T follicular helper cell (primary cell): ENCODE measurements at places on chromosomes 6 and 20.

- no peak for DNase-seq
Observed at GRCh38 chr6:4291453-4292403, 156.4 kb upstream of the ECI2 start.

- DNase-seq = no peak
Observed at GRCh38 chr6:30931969-30932645, at the start of gene SFTA2. TSS of gene SFTA2 (minus strand) at chr6:30932170. CDS start at chr6:30932096, 74 bp downstream.

DNA sequence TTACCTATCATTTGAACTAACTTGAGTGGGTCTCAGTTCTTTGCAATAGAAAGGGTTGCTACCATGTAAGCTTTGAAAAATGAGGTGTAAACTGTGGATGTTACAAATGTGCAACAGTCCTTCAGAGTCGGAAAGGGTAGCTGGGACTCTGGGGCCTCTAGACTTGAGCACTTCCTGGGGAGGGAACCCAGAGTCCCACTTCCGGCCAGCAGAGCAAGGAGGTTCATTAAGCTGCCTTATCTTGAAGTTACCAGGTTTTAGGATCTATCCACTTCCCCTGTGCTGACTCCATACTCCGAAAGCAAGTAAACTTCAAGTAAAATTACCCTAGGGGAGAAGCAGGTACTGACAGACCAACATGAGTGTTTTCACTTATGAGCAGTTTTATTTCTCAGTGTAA, 9.4 kb downstream of the TRIM10 start:
- DNase-seq = no peak

DNA sequence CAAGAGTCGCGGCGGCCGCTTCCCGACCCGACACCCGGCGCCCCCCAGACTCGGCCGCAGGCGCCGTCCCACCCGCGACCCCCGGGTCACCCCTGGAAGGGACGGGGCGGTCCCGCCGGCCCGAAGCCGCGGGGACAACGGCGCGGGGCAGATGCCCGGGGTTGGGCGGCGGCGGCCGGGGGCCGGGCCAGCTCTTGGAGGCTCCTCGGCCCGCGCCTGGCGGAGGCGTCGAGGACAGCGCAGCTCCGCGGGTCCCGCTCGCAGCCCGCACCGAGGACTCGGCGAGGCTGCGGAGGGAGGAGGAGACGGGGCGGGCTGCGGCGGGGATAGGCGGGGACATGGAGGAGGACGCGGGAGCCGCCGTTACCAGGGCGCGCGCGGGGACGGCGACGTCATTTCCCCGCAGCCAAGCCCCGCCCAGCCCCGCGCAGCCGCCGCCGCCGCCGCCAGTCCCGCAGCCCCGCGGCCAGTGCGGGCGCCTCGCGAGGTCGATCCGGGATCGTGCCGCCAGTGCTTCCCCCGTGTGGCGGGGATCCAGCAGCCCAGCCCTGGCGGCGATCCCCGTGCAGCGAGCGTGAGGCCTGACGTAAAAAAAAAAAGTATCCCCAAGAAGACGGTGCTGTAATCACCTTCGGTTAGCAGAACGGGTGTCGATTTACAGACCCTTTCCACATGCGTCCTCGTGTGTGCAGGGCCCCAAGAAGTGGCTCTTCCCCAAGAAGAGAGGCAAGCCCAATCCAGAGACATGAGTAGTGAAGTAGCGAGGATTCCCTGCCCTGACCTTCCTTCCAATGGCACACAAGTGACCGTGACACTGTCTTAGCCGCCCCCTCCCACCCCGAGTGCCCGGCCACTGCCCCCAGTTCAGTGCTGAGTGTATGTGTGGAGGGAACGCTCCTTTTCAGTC, at the start of gene FAM184A:
TSS of gene FAM184A (minus strand) at position 289 of the 907 bp plus-strand sequence. CDS start 365 bp downstream, outside the sequence.
- DNase-seq = peak; percentile 74

DNA sequence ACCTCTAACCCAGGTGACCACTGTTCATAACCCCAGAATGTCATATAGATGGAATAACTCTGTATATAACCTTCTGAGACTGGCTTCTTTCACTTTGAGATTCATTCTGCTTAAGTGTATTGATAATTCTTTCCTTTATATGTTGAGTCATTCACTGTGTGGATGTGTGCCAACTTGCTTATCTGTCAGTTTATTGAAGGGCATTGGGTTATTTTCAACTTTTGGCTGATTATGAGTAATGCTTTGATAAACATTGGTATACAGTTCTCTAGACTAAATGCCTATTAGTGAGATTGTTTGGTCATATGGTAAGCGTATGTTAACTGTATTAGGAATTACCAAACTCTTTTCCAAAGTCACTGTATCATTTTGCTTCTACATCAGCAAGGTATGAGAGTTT, 453.4 kb upstream of the SPTLC3 start:
- DNase-seq = no peak

DNA sequence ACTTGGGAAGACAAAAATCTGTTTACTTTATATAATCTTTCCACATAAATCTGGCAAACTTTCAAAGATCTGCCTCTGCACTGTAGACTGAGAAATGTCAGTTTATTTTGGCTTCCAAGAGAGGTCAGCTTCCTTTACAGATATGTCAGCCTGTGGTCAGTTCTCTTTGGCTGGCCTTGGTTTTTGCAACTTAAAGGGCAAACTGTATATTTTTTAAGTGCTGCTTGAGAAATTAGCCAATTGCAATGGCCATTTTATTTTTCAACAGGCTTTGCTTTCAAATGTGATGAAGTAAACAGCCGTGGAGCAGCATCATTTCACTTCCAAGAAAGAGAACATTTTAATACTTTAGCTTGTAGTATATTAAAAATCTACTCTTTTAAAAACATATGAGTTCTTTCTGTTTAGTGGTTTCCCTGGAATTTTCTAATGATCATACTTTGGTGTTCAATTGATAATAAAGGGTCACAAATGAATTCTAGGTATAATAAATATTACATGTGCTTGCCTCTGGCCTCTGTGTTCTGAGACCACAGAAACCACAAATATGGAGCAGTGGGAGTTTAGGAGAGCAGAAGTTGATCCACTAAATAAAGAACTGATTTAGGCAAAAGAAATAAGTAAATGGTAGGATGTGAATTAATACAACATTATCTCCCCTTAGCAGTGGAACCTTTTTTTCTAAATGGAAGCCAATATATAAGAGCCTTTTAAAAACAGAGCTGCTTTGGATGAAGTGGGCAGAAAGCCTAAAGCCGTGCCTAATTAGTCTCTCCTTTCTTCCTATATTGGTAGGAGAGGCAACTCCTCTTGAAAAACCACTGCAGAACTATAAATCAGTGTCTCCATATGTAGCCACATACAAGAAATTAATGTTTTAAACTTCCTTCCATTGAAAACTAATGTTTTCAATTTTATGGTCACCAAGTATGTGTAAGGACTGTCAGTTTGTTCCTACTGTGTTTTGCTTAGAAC, 16.2 kb downstream of the ADGRB3 start:
- DNase-seq = no peak

DNA sequence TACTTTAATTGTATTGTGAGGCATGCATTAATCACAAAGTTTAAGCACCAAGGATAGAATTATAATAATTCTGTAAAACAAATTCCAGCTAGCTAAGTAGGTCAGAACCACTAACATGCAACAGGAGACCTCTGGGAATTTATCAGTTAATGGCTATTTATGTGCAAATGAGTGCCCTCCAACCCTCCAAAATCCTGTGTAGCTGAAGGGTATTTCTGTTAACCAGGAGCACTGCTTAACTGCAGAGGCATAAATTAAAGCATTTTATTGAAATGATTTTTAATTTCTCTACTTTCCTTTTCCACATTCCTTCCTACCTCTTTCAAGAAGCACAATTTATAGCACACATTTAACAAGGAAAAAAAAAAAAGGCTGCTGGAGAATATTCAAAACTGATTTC, 77.0 kb downstream of the MMS22L start:
- no peak for DNase-seq

DNA sequence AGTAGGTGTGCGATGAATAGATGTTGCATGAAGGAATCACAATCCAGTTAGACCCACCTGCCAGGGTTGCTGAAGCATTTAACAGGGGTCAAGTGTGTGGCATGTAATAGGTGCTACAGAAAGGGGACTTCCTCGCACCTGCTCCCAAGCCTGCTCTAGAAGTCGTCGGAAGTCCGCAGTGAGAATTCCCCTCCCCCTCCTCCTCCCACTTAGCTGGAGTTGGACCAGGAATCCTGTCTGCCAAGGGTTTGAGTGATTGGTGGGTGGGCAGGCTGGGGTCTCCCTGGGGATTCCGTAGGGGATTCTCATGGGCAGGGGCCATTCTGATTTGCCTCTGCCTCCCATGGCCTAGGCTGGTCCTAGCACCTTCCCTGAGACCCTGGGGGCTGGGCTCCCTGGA, 10.3 kb downstream of the SCRT2 start:
- DNase-seq = no peak

DNA sequence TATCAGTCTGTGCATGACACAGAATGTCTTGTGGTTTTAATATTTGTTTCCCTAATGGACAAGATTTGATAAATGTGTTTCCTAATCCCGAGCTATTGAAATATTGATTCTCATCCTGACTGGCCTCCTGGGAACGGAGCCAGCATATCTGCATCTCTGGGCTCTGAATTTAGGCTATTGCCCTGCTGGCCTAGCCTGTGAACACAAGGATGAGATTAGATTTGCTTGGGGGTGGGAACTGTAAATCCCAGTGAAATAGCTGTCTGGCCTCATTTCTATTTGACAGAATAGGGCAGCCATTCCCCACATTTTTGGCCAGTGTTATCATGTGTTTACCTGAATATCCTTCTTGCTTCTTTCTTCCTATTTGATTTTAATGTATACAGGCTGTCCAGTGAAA, 198.4 kb upstream of the SOX4 start:
- DNase-seq = no peak

DNA sequence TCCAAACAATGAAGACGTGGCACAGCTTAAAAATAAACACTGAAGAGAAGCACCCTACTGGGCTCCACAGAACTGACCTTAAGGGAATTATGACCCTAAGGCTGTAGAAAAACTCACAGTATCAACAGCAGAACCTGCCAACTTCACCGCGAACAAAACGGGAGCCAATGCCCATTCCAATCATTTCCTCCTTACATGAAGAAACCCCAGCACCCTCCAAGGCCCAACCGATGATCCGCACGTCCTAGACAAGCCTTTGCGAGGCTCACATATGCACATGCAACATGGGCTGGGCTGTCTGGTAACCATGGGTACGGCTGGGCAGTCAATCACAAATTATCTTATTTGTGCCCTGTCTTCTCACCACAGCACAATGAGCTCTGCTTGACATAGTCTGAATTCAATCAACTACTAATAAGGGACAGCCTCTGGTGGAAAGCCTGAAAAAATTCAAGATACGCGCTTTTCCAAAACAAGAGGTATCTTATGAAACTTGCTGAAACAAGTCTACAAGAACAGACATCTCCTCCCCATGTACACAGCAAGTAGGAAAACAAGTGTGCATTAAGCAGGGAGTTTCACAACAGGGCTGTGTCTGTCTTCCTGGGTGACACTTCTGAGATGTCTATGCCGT, 1.7 kb downstream of the DIDO1 start:
- peak; percentile 23 for DNase-seq

GRCh38 chr6:39303425-39304153, 10.6 kb downstream of the KCNK17 start:
- DNase-seq = no peak

DNA sequence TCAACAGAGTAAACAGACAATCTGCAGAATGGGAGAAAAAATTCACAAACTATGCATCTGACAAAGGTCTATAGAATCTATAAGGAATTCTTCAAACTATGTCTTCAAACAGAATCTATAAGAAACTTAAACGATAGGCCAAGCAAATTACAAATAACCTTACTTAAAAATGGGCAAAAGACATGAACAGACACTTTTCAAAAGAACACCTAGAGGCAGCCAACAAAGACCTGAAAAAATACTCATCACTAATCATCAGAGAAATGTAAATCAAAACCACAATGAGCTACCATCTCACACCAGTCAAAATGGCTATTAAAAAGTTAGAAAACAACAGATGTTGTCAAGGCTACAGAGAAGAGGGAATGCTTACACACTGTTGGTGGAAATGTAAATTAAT, 81.3 kb downstream of the ID4 start:
- no peak for DNase-seq

DNA sequence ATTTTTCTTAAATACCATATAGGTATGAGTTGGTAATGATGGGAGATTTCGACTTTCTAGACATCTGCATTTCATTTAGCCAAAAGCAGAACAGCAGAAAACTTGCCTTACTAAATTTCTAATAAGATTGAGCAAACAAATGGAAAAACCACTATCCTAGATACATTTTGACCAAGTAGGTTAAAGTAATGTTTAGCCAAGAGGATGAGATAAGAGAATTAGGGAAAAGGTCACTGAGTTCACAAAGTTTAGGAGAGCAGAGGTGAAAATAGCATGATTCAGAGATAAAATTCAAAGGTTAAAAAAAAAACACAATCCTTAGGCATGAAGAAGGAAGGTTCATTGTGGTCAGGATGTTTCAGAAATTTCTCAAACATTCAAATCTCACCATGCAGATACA, 450.3 kb downstream of the CD83 start:
- no peak for DNase-seq

GRCh38 chr20:37411408-37412219, 65.7 kb downstream of the SRC start:
- DNase-seq = no peak

GRCh38 chr6:11324453-11325015, 92.1 kb upstream of the NEDD9 start:
- DNase-seq = no peak

DNA sequence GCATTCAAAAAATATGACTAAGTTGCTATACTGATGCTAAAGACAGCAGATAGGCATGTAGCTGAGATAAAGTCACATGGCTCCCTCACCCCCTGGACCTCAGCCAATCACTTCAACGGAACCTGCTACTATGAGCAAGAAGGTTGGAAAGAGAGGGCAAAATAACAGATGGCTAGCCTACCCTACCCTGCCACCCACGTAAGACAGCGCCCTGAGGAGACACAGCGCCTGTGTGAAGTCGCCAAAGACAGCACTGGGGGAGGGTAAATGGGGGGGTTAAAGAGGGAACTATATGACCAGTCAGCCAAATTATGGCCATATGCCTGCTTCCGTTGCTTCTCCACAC, 163.2 kb downstream of the RALGAPA2 start:
- DNase-seq = no peak
